Glutamatergic neuron (in vitro differentiated cells): ENCODE measurements at places on chromosomes 4 and X. TPM values are rescaled to one million over a fixed set of nuclear protein-coding genes. Genes with fewer than 3 reads are reported as not detected.

DNA sequence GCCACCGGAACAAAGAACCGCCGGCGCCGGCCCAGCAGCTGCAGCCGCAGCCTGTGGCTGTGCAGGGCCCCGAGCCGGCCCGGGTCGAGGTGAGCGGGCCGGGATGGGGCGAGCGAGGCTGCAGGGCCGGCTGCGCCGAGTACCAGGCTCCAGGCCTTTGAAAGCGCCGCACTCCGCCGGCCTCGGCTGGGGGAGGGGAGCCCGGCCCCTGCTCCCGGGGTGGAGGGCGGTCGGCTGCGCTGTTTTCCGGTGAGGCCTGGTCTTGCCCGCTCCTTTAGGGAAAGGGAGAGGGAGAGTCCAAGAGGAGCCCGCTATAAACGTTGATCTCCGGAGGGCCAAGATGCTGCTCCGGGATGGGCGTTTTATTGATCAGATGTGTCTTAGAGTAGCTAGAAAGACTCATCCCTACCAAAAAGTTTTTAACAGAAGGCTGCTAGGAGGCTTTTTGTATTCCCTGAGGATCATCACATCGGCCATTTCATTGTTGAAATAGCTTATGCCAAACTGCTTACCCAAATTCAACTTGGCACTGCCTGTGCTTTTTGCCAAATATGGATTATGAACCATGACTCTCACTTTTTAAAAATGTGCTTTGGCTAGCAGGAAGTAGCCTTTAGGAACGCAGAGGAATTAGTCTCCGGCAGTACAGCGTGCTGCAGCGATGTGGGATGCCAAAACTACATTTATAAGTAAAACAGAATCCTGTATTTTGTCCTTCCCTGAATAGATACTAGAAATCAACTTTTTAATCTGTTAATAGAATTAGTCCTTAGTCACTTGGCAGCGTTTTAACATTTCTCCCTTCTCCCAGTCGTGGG is 760 bp downstream of the TMEM165 start:
- H3K27ac ChIP-seq = peak overlapping the region; percentile 93
- H3K4me1 ChIP-seq = peaks cover 19% of the 10 kb centered on the region
- H3K4me3 ChIP-seq = peak overlapping the region; percentile 97
- peak; percentile 72 for DNase-seq
- no peaks in the 10 kb centered on the region for H3K36me3 ChIP-seq
- H3K27me3 ChIP-seq = peaks cover 13% of the 10 kb centered on the region

SETD7 gene
- total RNA-seq = 22.6 TPM

- H3K27ac ChIP-seq = no peak overlapping the region
- no peak overlapping the region for H3K4me3 ChIP-seq
- DNase-seq = no peak
- no peaks in the 10 kb centered on the region for H3K36me3 ChIP-seq
These were observed 5.3 kb upstream of the PAPSS1 start for GRCh38 chr4:107725281-107725859.

DNA sequence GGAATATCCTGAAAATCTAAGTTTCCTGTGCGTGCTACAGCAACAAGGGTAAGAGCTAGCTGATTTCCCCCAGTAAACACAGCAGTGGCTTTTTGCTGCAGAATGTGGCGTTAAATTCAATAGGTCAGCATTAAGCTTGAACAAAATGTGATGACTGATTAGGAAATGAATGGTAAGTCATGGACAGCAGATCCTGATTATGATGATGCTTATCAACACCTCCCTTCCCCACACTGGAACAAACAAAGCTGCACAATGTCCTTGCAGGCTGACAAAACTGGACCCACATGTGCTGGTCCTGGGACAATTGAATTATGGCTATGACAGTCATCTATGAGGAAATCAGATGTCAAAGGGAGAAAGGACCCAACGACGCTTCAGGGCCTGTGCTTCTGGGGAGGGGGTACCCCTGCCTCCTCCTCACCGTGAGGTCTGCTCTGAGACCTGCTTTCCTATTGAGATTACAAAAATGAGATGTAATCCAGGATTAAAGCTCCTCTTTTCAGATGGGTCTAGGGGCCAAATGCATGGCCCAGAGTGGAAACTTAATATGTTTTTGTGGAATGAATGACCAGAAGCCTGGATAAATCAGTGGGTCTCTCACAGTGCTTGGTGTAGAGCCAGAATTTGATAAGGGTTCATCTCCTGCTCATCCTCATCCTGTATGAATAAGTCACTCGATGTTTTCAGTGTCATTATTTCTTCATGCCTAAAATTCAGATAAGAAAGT is 32.0 kb upstream of the BOD1L1 start:
- H3K36me3 ChIP-seq = no peaks in the 10 kb centered on the region
- H3K4me1 ChIP-seq = peaks cover 10% of the 10 kb centered on the region
- no peaks in the 10 kb centered on the region for H3K27me3 ChIP-seq
- H3K4me3 ChIP-seq = no peak overlapping the region
- no peak overlapping the region for H3K27ac ChIP-seq

DNA sequence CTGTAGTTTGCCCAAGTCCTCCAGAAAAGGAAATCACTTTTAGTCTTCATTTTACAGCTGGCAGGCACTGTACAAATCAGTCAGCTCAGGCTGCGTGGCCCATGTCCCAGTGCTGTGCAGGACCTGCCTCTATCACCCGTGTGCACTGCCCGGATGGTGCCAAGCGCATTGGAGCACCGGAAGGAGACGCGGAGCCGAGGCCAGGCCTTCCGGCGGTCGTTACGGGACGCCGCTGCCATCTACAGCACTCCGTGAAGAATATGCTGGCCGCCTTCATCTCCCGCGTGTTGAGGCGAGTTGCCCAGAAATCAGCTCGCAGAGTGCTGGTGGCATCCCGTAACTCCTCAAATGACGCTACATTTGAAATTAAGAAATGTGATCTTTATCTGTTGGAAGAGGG is at the start of gene PDHA2:
TSS of gene PDHA2 (plus strand) at position 203 of the 400 bp plus-strand sequence. CDS start at position 261, 58 bp downstream.
- H3K4me1 ChIP-seq = peaks cover 13% of the 10 kb centered on the region
- H3K4me3 ChIP-seq = no peak within 1 kb of the TSS
- no peaks in the 10 kb centered on the region for H3K27me3 ChIP-seq
- H3K36me3 ChIP-seq = no peaks in the 10 kb centered on the region

GRCh38 chr4:74838746-74839370 is 44.5 kb upstream of the BTC start:
- H3K27me3 ChIP-seq = peaks cover 10% of the 10 kb centered on the region
- no peak overlapping the region for H3K4me3 ChIP-seq
- no peak for DNase-seq
- H3K36me3 ChIP-seq = no peaks in the 10 kb centered on the region

DNA sequence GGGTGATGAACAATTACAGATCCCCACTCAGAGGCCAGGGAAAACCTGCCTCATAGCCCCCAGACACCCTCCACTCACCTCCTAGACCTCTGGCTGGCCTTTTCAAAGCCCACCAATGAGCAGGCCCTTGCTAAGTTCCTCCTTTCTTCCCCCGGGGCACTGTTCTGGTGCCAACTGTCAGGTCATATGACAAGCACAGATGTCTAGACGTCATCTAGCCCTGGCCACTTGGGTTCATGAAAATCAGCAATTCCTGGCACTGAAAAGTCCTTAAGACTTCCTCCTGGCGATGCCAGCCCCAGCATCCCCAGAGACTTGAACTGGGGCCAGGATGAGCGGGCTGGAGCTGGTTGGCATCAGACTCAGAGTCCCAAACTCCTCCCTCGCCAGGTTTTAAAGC is 115.6 kb upstream of the NALF2 start:
- H3K4me1 ChIP-seq = peaks cover 28% of the 10 kb centered on the region
- H3K27me3 ChIP-seq = peaks cover 9% of the 10 kb centered on the region
- DNase-seq = no peak
- no peak overlapping the region for H3K27ac ChIP-seq

DNA sequence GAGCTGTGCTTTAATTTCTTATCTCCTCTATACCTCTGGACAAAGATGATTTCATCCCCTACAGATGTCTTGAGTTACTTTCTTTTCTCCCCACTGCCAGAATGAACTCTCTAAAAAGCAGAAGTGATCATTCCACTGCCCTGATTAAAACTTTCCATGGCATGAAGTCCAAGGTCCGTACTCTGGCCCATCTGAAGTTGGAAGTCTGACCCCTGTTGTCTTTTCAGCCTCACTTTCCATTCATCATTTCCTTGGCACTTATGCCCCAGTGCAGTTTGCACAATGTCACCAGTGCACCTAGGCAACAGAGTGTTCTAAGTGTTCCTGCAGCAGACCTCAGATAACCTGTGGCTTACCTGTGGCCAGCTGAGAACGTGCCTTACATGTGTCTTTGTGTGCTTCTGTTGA is 242.4 kb downstream of the FRAS1 start:
- H3K27me3 ChIP-seq = no peaks in the 10 kb centered on the region
- H3K36me3 ChIP-seq = peaks cover 4% of the 10 kb centered on the region
- no peak for DNase-seq
- H3K27ac ChIP-seq = no peak overlapping the region
- H3K4me3 ChIP-seq = no peak overlapping the region
- H3K4me1 ChIP-seq = no peaks in the 10 kb centered on the region

GRCh38 chr4:52288212-52288855 is 237.2 kb downstream of the SPATA18 start:
- H3K36me3 ChIP-seq = no peaks in the 10 kb centered on the region
- no peak overlapping the region for H3K4me3 ChIP-seq
- H3K4me1 ChIP-seq = no peaks in the 10 kb centered on the region
- no peak for DNase-seq
- H3K27ac ChIP-seq = no peak overlapping the region

DNA sequence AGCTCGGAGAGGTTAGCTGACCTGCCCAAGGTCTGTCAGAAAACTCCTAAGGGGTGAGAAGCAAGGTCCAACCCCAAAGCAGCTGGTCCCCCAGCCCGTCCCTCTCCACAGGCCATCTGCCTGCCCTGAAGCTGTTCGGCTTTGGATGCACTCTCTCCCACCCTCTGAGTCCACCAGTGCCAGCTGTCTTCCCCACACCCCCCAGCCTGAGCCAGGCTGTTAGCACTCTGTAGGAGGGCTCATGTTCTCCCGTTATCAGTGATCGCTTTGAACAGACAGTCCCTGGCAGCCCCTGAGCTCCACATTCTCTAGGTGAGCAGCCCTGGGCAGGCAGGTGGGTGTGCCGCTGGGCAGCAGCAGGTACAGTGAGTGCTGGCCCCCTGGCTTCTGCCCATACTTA is 16.0 kb downstream of the ZNF185 start:
- DNase-seq = peak; percentile 47
- H3K27me3 ChIP-seq = peaks cover 6% of the 10 kb centered on the region
- peaks cover 7% of the 10 kb centered on the region for H3K4me1 ChIP-seq
- no peak overlapping the region for H3K4me3 ChIP-seq
- no peaks in the 10 kb centered on the region for H3K36me3 ChIP-seq

MGARP gene
- 0.69 TPM for total RNA-seq

- H3K27ac ChIP-seq = no peak overlapping the region
- peaks cover 8% of the 10 kb centered on the region for H3K36me3 ChIP-seq
- H3K4me3 ChIP-seq = no peak overlapping the region
- H3K4me1 ChIP-seq = no peaks in the 10 kb centered on the region
- H3K27me3 ChIP-seq = no peaks in the 10 kb centered on the region
These were observed 61.9 kb upstream of the ENPP6 start for GRCh38 chr4:184279496-184280061.

DNA sequence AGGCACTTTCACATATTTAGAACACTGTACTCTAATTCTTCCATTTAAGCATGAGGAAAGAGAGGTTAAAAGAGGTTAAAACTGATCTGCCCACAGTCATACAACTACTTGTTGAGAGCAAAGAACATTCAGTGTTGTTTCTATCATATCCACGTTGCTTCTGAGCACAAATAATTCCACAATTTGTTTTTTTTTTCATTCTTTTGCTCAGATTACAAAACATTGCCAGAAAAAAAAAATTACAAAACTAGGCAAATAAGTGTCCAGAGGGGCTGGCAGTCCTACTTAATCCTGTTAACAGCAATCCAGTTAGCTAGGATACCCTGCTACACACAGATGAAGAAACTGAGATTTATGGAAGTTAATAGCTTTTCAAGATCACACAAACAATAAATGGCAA is 6.3 kb upstream of the USP53 start:
- no peaks in the 10 kb centered on the region for H3K4me1 ChIP-seq
- H3K27ac ChIP-seq = no peak overlapping the region
- no peak overlapping the region for H3K4me3 ChIP-seq
